Right lobe of liver (tissue), 6 donors: ENCODE measurements at places on chromosomes 5 and 9. TPM values are rescaled to one million over a fixed set of nuclear protein-coding genes. Genes with fewer than 3 reads are reported as not detected.

DNA sequence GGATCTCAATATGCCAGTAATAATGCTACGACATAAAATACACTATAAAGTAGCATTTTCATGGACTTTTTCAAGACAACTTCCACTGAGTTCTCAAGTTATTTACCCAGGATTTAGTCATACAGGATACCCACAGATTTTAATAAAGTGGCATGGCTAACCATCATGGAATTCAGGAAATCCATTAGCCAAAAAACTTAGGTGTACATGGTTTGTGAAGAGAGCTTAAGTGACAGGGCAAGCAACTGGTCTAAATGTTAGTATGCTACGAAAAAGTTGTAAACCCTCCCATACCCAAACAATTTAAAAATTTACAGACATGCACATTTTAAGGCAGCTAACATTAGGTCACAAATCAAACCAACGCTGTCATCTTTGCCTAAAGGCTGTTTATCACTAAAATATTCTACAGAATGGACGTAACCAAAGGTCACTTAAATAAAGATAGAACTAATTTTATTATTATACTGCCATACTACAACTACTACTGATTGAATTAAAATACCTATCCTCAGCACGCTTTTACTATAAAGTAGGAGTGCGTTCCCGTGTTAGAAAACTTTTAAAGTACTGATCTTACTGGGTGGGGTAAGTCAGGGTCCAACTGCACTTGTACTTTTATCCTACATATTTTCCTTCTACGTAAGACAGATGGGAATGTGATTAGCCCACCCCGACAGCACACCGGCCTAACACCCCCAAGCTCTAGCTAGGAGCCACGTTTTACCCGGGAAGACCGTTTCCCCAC lies 1.1 kb downstream of the UBTD2 start:
- peak overlapping the region; percentile 98 for H3K4me3 ChIP-seq
- H3K4me1 ChIP-seq, result no peaks in the 10 kb centered on the region
- peak overlapping the region; percentile 32 for H3K27ac ChIP-seq

- peak within 1 kb of the TSS; percentile 69 for H3K4me3 ChIP-seq
- no peaks in the 10 kb centered on the region for H3K4me1 ChIP-seq
- H3K36me3 ChIP-seq, result no peaks in the 10 kb centered on the region
- no peak within 1 kb of the TSS for H3K27ac ChIP-seq
- DNase-seq, result peak; percentile 82
- no peaks in the 10 kb centered on the region for H3K27me3 ChIP-seq
Observed at GRCh38 chr9:114098936-114099668, at the start of gene KIF12. KIF12 (minus strand) TSS chr9:114099292; CDS start chr9:114099276, 16 bp downstream.

- H3K4me1 ChIP-seq, result no peaks in the 10 kb centered on the region
- H3K36me3 ChIP-seq, result no peaks in the 10 kb centered on the region
- H3K27ac ChIP-seq, result no peak overlapping the region
- DNase-seq, result no peak
Observed at GRCh38 chr5:8843771-8844170, 702.1 kb downstream of the SEMA5A start.

- H3K36me3 ChIP-seq, result no peaks in the 10 kb centered on the region
- H3K4me1 ChIP-seq, result peaks cover 3% of the 10 kb centered on the region
- H3K27ac ChIP-seq, result no peak overlapping the region
- no peaks in the 10 kb centered on the region for H3K27me3 ChIP-seq
- H3K4me3 ChIP-seq, result no peak overlapping the region
Observed at GRCh38 chr9:123359106-123359505, 3.1 kb downstream of the CRB2 start.

GRCh38 chr5:89303033-89303480 lies 420.1 kb upstream of the MEF2C start:
- no peak overlapping the region for H3K27ac ChIP-seq
- H3K27me3 ChIP-seq, result no peaks in the 10 kb centered on the region
- no peaks in the 10 kb centered on the region for H3K36me3 ChIP-seq
- DNase-seq, result no peak

SHISAL2B gene
- not detected for total RNA-seq

DNA sequence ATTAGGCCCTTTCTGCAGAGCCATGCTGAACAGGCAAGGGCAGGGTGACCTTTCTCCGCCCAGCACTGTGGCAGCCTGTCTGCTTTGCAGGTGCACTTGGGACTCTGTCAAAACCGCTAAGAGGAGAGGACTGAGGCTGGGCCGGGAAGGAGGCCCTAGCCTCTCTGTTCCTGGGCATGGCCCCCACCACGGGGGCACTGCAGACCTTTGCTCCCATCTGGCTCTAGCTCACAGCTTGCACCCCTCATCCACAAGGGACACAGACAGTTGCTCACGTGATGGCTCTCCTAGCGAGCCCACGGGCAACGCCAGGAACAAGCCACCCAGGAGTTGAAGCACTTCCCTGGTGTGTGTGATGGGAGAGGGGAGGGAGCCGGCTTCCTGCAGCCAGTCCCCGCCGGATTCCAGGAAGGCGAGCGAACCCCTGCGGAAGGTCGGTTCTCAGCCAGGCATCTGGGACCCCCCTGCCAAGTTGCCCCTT lies 43.0 kb upstream of the FCN1 start:
- no peak overlapping the region for H3K4me3 ChIP-seq
- no peaks in the 10 kb centered on the region for H3K27me3 ChIP-seq
- H3K4me1 ChIP-seq, result no peaks in the 10 kb centered on the region
- peak; percentile 31 for DNase-seq

DNA sequence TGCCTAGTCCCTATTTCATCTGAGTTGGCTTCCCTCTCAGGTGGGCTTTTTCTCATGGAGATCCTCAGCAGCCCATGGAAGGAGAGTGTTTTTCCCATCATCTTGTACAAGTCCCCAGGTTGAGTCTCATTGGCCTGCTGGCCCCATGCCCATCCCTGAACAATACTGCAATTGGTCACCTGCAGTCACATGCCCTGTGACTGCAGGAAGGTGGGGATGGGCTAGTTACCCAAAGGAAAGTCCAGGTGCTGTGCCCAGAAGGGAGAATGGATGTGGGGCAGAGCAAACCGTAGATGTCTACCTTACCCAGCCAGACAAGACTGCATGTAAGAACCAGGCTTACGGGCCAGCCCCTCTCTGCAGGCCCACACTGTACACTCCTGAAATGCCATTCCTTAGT lies 54.0 kb upstream of the SAP30L start:
- no peaks in the 10 kb centered on the region for H3K4me1 ChIP-seq

DNA sequence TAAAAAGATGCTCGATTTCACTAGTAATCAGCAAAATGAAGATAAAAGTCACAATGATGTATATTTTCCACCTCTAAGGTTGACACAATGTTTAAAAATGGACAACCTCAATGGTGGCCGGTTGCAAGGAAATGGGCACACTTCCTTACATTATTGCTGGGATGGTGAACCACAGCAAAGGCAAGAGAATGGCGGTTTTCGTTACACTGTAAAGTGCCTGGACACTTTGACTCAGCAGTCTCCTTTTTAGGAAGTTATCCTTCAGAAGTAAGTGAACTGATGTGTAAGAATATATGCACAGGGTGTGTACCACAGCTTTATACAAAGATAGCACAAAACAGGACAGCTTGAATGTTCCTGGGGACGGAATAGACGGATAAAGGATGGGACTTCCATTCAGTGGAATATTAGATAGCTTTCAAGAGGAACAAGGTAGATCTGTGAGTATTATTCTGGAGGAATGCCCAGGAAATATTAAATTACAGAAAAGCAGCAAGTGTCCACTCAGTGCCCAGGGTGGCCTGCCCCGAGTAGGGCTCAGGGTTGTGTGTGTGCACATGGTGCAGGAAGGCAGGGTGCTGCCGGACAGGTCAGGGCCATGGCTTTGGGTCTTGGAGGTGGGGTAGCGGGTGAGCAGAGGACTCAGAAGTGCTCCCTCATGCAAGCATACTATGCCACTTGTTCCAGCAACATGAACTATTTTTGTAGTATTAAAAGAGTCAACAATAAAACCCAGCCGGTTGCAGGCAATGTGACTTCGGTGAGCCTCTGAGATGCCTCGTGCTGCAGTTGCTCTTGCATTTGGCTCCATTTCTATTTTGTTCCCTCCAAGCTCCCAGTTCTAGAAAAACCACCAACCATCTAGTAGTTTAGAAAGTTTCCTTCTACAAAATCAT lies 24.5 kb downstream of the GADD45G start:
- no peaks in the 10 kb centered on the region for H3K36me3 ChIP-seq
- no peak overlapping the region for H3K4me3 ChIP-seq
- no peak for DNase-seq
- no peaks in the 10 kb centered on the region for H3K27me3 ChIP-seq
- H3K27ac ChIP-seq, result no peak overlapping the region

DNA sequence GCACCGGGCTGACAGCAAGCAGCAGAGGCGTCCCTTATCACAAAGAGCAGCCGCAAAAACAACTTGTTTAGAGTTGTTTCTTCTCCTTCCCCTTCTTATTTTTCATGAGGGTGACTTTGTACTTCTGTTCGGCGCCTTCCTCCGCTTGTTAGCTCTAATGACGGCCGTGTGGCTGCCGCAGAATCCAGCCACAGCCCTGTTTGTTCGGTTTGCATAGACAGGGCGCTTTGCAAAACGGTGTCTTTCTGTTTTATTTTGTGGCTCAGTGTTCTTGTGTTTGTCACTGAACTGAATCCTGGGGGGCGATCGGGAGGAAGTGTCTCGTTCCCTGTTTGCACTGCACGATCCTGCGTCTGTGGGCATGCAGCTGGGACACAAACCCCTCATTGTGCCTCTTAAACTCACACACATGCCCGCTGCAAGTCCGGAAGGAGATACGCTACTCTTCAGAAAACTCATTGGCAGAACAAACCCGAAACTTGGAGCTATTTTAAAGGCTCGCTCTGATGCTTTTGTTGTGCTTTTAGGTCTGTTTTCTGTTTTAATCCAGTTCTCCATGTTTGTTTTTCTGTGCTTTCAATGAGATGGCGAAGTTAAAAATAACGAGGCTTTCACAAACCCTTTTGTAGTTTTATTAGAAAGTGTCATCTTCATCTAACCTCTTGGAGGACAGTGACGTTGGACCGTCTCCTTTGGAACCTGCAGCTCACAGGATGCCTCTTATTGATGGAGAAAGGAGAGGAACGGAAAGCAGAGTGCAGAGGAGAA lies 213.9 kb downstream of the IRX2 start:
- H3K27ac ChIP-seq, result no peak overlapping the region
- no peak for DNase-seq
- H3K27me3 ChIP-seq, result no peaks in the 10 kb centered on the region
- H3K4me3 ChIP-seq, result no peak overlapping the region
- no peaks in the 10 kb centered on the region for H3K4me1 ChIP-seq

- no peaks in the 10 kb centered on the region for H3K27me3 ChIP-seq
- DNase-seq, result no peak
- H3K27ac ChIP-seq, result no peak overlapping the region
- no peaks in the 10 kb centered on the region for H3K4me1 ChIP-seq
- no peaks in the 10 kb centered on the region for H3K36me3 ChIP-seq
Observed at GRCh38 chr5:2491846-2492245, 259.6 kb downstream of the IRX2 start.

- no peaks in the 10 kb centered on the region for H3K36me3 ChIP-seq
- DNase-seq, result no peak
- no peak overlapping the region for H3K4me3 ChIP-seq
- no peak overlapping the region for H3K27ac ChIP-seq
- H3K4me1 ChIP-seq, result no peaks in the 10 kb centered on the region
- no peaks in the 10 kb centered on the region for H3K27me3 ChIP-seq
Observed at GRCh38 chr9:121219530-121219929, 17.9 kb upstream of the RAB14 start.

ADAMTSL2 gene
- 24.8 TPM for total RNA-seq

DNA sequence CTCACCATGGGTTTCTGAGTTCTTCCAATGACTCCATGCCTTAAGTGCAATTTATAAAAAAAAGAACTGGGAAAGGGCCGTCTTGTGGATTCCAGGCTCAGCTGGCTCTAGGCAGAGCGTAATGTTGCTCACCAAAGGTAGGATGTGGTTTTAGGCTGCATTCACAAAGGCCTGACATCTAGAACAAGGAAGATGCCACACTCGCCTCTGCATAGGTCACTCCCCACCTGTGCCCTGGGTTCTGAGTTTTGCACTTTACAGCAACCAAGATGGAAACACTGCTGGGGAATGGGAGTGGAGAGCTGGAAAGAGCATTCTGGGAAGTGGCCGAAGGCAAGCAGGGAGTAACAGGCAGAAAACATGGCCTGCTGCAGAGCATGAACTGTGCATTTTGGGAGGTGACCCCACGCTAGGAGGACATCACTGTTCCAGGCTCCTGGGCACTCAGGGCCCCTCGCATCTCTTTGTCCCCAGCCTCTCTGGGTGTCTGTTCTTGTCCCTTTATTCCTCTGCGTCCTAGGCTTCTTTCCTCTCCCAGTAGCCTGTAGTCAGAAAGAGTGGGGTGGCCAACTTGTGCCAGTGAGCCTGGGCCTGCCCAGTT lies 12.3 kb downstream of the FCN2 start:
- H3K4me3 ChIP-seq, result no peak overlapping the region
- H3K36me3 ChIP-seq, result no peaks in the 10 kb centered on the region
- H3K4me1 ChIP-seq, result no peaks in the 10 kb centered on the region
- H3K27ac ChIP-seq, result no peak overlapping the region
- DNase-seq, result no peak
- no peaks in the 10 kb centered on the region for H3K27me3 ChIP-seq

DNA sequence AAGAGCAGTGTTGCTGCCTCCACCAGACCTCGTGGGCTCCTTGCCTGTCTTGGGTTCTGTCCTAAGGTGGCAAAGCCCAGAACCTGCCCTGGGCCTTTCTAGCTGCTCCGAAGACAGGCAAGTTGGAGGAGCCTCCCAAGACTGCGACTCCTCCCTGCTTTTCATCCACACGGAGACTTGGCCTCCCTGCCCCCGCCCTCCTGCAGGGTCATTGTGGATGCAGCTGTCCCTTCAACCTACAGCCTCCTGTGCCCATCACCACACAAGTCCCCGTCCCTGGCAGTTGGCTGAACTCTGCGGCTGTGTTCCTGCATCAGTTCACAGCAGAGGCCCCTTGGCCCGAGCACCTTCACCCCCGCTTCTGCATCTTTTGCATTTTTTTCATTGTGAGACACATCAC lies 59.2 kb downstream of the WNK2 start:
- no peak overlapping the region for H3K4me3 ChIP-seq
- DNase-seq, result no peak
- no peaks in the 10 kb centered on the region for H3K36me3 ChIP-seq
- H3K4me1 ChIP-seq, result no peaks in the 10 kb centered on the region
- no peaks in the 10 kb centered on the region for H3K27me3 ChIP-seq

LECT2 gene
- total RNA-seq, result 6.0 TPM

DNA sequence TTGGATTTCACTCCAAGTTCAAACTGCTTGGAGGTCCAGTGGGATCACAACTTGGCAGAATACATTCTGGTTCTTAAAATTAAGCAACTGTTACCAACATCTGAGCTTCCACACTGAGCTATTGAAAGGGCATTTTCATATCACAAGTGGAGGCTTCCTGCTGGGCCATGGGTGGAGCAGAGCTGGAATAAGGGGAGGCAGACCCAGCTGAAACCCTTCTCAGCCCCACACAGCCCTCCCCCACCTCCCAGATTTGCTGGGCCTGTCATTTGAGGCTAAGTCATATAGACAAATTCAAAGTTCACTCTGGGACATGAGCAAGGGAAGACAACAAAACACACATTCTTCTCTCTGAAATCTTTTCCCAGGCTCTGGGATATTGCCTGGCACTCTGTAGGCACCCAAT lies 79.9 kb downstream of the ACTL7B start:
- H3K4me3 ChIP-seq, result no peak overlapping the region
- H3K4me1 ChIP-seq, result no peaks in the 10 kb centered on the region
- no peak overlapping the region for H3K27ac ChIP-seq
- no peaks in the 10 kb centered on the region for H3K36me3 ChIP-seq
- no peak for DNase-seq

GRCh38 chr5:44983006-44983405 lies 174.3 kb downstream of the MRPS30 start:
- no peaks in the 10 kb centered on the region for H3K4me1 ChIP-seq
- H3K27ac ChIP-seq, result no peak overlapping the region
- H3K27me3 ChIP-seq, result no peaks in the 10 kb centered on the region
- H3K36me3 ChIP-seq, result no peaks in the 10 kb centered on the region
